ENCODE measurements at places on chromosomes 13 and 19. TPM values are rescaled to one million over a fixed set of nuclear protein-coding genes. Genes with fewer than 3 reads are reported as not detected.

The RGCC gene
- polyA plus RNA-seq: 50.2 TPM

The LGALS14 gene
- polyA plus RNA-seq: not detected

GRCh38 chr13:75661443-75661842 is 25.3 kb downstream of the LMO7 start:
- DNase-seq: no peak

The WBP4 gene
- polyA plus RNA-seq: 14.5 TPM

The CYP4F12 gene
- 31.0 TPM for polyA plus RNA-seq

DNA sequence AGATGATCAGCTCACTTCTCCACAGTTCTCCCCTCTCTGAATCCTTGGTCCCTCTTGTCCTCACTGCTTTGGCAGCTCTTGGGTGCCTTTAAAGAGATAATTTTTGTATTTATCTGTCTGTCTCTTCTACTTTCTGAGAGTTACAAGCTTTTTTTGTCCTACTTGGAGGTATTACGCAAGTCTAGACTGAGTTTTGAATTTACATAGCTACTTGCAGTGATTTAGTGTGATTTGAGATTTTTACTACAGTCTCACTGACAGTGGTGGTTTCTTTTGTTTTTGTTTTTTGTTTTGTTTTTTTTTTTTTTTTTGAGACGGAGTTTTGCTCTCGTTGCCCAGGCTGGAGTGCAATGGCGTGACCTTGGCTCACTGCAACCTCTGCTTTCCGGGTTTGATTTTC is 22.1 kb downstream of the URI1 start:
- DNase-seq: no peak

The FEM1A gene
- polyA plus RNA-seq: 9.1 TPM

The PTPRH gene
- 1.6 TPM for polyA plus RNA-seq

DNA sequence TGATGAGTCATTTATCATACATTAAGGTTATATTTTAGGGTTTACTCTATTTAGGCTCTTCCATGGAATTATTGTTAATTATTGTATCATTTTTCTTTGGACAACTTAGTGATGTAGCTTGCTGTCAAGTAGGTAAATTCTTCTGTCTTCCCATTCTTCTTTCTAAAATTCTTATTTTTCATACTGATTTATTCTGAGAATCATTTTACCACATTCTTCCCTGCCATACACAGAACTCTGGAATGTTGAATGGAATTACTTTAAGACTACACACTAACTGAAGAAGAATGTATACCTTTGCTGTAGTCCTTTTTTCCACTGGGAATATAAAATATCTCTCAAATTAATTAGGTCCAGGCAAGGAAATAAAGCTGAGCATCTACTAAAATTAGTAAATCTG is 24.5 kb upstream of the SLC7A1 start:
- no peak for DNase-seq
